ENCODE measurements at places on chromosomes 4 and X.
A peak's percentile ranks its signal among the peaks of the same experiment; 100 is the strongest.

DNA sequence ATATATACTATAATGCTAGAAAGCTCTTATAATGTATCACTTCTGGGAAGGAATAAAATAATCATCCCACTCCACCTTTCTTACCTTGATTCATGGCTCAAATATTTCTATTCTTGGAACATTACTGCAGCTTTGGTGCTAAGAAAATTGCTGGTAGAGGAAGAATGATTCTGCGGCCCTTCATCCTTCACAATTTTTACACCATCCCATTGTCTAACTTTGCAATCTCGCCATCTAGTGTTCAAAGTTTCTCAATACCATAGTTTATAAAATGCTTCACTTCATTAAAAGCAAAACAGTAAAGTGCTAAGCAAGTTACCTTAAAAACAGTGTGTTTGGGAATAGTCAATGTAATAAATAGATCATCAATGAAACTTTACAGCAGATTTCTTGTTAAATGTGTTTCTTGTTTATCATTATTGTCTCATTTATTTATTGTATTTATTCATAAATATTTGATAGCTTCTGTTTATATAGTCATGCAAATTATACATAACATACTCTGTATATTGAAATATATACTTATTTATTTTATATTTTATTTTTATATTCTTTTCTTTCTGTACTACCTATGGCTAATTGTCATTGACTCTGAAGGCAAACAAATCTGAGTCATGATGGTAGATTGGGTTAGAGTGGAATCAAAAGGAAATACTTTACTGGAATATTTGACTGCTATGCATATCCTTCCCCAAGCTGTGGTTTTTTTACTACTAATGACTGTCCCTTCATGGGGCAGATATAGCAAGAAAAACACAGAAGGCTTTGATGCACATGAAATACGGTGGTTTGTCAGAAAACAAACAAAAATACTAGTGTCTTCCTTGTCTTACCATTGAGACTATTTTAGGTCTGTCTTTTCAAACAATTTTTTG is 390.7 kb downstream of the MAPK10 start:
- no peak for DNase-seq

- no peak for DNase-seq
These were observed 738.6 kb downstream of the PCDH7 start for GRCh38 chr4:31458813-31459212.

GRCh38 chrX:23331701-23332100 is 2.9 kb upstream of the PTCHD1 start:
- DNase-seq = no peak

DNA sequence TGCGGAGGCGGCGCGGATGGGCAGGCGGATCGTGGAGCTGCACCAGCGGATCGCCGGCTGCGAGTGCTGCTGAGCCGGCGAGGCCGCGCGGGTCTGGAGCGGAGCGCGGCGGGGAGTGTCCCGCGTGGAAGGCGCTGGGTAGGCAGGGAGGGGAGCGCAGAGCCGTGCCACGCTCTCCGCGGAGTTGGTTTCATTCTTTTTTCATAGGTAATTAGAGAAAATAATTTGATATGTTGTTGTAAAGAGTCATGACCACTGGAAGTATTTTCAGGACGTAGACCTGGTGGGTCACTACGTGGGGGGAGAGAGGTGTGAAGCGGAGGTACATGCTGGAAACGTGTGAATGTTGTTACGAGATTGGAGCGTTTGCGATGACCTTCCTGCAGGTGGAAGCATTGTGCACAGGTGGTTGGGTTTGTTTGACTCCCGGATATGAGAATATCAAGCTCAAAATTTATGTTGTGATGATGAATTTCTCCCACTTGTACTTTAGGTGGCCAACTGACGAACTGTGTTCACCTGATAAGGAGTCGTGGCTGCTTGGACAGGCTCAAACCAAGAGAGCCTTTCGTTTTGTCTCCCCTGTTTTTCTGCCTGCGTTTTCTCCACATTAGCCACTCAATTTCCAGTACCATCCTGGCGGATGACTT is 19.1 kb upstream of the S100P start:
- peak; percentile 84 for DNase-seq

DNA sequence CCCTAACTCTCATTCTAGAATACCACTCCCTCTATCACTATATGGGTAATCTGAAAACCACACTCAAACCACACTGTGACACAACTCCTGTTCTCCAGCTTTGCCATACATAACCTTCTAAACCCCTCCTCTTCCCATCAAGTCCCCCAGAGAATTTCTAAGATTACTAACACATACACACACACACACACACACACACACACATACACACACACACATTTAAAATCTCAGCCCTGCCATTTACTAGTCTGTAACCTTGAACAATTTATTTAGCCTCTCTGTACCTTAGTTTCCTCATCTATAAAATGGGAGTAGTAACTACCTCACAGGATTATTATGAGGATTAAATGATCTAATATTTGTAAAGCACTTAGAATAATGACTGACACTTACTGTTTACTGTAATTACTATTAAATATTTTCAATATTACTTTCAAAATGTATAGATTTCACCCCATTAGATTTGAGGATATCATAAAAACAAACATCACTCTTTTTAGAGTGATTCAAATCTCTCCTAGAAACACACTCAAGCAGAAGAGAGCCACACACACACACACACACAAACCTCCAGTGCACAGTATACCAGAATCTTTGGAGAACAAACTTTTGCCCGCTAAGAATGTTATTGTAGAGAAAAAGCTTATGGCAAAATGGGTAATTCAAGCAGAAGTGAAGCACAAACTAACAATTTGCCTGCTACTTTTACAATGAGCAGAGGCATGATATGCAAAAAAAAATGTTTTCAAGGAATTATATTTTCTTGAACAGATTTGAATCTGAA is 3.8 kb downstream of the ANKRD50 start:
- no peak for DNase-seq

DNA sequence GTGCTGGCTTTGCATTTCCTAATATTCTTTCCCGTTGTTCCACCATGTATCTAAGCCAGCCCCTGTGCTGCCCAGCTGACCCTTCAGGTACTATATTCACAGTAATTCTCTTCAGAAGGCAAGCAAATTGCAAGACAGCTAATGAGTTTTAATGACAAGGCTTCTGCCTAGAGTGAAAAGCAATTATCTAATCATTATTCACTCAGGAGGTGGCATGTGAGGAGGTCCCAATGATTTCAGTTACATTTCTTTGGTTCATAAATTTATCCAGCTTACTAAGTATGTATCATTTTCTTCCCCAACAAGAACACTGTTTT is 123.0 kb downstream of the RASGEF1B start:
- no peak for DNase-seq

All from CD4-positive, alpha-beta T cell treated with Interleukin-10 for 1 hour (primary cell).